ENCODE measurements at places on chromosomes 6 and 20.

- no peak for DNase-seq
Measured at GRCh38 chr6:143605906-143606521, 71.8 kb upstream of the PHACTR2 start.

DNA sequence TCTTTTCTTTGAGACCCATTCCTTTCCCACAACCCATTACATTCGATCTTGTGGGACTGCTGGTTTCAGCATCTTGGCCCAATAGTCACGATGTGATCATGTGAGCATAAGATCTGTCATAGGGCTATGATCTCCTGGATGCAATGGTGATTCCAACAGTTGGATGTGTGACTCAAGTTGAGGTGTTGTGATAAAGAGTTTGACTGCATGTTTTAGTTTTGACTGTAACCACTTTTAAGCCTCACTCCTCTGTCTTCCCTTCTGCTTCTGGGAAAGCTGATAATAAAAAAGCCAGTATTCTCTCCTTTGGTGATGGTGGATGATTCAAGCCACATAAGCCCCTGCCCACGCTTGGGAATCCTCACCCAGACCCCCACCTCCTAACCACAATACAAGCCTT is 117.0 kb upstream of the ASCC3 start:
- no peak for DNase-seq

GRCh38 chr6:21588481-21589351 is 4.8 kb upstream of the SOX4 start:
- peak; percentile 34 for DNase-seq

DNA sequence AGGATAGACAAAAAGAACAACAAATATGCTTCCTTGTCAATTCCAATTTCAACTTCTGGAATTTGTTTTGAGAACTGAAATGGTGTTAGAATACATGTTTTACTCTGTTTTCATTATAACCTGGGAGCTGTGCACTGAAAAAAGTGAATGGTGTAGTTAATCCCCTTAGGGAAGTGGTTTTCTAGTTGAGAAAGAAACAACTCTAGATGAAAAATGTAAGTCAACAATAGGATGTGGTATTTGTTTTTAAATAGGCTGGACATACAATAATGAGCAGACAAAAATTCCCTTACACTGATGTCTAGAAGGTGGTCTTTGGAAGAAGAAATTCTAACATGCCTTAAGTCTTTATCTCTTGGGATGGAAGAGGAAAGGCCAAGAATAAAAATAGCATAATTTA is 59.9 kb upstream of the TINAG start:
- no peak for DNase-seq
